ENCODE measurements at places on chromosomes 5 and 9.

DNA sequence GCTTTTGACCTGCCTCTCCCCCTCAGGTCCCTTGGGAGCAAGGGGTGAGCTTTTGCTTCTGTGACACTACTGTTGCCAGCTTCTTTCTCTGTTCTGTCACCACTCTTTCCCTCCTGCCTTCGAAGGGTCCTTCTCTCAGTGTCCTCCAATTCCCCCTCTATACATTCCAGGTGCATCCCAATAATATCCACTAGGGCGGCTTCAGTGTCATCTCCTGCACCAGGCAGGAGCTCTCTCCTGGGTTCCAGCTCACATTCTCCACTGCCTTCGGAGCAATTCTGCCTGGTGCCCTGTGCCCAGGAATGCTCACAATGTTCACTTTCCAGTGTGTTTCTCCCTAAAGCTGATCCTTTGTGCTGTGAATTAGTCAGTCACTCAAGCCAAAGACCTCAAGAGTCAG lies 83.9 kb upstream of the CXCL14 start:
- DNase-seq = no peak

- no peak for DNase-seq
Observed at GRCh38 chr5:176676361-176676824, 29.1 kb downstream of the TSPAN17 start.

GRCh38 chr5:16412556-16412955 lies 53.0 kb downstream of the ZNF622 start:
- no peak for DNase-seq

DNA sequence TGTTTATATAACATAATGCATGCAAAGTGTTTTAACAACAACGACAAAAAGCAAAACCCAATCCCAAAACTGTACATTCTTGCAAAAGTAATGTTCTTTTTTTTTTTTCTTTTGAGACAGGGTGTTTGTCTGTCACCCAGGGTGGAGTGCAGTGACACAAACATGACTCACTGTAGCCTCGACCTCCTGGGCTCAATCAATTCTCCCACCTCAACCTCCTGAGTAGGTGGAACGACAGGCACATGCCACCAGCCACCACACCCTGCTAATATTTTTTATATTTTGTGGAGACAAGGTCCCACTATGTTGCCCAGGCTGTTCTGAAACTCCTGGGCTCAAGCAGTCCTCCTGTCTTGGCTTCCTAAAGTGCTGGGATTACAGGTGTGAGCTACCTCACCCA lies 13.6 kb upstream of the HAVCR1 start:
- no peak for DNase-seq

DNA sequence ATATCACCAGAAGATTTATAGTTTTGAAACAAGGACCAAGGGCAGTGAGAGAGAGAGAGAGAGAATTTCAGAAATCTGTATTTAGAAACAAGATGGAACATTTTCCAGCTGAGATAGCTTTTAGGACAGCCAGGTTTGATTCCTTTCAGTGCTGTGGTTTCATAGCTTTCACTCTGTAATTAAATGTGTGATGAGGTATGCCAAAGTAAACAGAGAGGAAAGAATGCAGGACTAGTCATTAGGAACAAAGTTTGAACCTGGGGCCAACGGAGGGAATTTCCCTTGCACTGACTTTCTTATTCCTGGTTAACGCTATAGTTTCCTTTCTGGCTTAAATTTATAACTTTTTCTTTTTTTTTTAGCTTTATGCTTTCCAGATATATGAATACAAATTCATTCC lies 10.0 kb upstream of the CCL28 start:
- DNase-seq = no peak
